Uterus (tissue), 4 donors: ENCODE measurements at places on chromosomes 16 and 17. TPM values are rescaled to one million over a fixed set of nuclear protein-coding genes. Genes with fewer than 3 reads are reported as not detected.

The KRT34 gene
- total RNA-seq = not detected

The SLC5A11 gene
- total RNA-seq = not detected

The KRTAP4-9 gene
- not detected for total RNA-seq

The MYADML2 gene
- not detected for total RNA-seq

The TLCD1 gene
- total RNA-seq = not detected

The CD79B gene
- 4.2 TPM for total RNA-seq

The OR1A1 gene
- total RNA-seq = not detected

The SLC35G6 gene
- total RNA-seq = not detected

The CCT6B gene
- total RNA-seq = 8.8 TPM

The PRRT2 gene
- 54.5 TPM for total RNA-seq

DNA sequence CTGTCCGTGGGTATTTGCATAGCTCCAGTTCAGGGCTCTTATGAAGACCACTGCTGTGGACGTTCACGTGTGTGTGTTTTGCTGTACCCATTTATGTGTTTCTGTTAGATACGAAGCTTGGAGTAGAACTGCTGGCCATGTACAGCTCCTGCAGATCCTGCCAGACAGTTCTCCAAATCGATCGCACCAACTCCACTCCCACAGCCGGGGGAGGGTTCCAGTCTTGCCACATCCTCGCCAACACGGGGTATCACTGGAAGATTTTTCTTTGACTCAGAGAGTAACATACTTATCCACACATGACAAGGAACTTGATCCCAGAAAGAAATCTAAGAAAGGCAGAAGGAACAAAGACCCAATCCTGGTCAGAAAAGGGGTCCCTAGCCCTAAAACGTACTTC lies 37.4 kb downstream of the TMEM186 start:
- H3K4me1 ChIP-seq = no peaks in the 10 kb centered on the region
- no peak overlapping the region for H3K4me3 ChIP-seq
- no peak overlapping the region for H3K27ac ChIP-seq
- no peaks in the 10 kb centered on the region for H3K27me3 ChIP-seq
- no peak for DNase-seq

GRCh38 chr16:17520111-17520510 lies 49.4 kb upstream of the XYLT1 start:
- H3K36me3 ChIP-seq = no peaks in the 10 kb centered on the region
- H3K4me1 ChIP-seq = no peaks in the 10 kb centered on the region
- H3K27ac ChIP-seq = no peak overlapping the region
- H3K27me3 ChIP-seq = no peaks in the 10 kb centered on the region

- no peak for DNase-seq
- no peaks in the 10 kb centered on the region for H3K27me3 ChIP-seq
- no peaks in the 10 kb centered on the region for H3K36me3 ChIP-seq
- H3K4me1 ChIP-seq = no peaks in the 10 kb centered on the region
These were observed 19.6 kb upstream of the LRRC75A start for GRCh38 chr17:16511593-16511992.

GRCh38 chr17:50943575-50943933 lies 77.4 kb upstream of the TOB1 start:
- H3K36me3 ChIP-seq = no peaks in the 10 kb centered on the region
- DNase-seq = no peak
- no peaks in the 10 kb centered on the region for H3K27me3 ChIP-seq
- H3K27ac ChIP-seq = peak overlapping the region; percentile 80
- no peak overlapping the region for H3K4me3 ChIP-seq
- peaks cover 12% of the 10 kb centered on the region for H3K4me1 ChIP-seq

DNA sequence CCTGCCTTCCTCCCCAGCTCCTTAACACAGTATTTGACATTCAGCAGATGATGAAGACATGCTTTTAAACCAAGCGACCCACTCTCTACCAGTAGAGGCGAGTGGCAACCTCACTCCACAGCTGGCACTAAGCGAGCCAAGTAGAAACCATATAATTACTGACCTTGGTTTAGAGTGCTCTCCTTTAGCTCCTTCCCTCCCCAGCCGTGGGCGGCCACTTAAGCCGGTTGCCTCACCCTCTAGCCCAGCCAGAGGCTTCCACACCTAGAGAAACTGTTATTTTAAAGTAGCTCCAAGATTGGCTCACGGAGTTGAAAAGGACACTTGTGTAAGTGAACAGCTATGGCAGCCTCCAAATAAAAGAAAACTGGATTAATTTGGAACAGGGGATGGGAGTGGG lies 109.1 kb upstream of the CRHR1 start:
- no peak overlapping the region for H3K27ac ChIP-seq
- DNase-seq = no peak
- no peak overlapping the region for H3K4me3 ChIP-seq
- no peaks in the 10 kb centered on the region for H3K4me1 ChIP-seq
- no peaks in the 10 kb centered on the region for H3K27me3 ChIP-seq

- no peak for DNase-seq
- H3K4me1 ChIP-seq = no peaks in the 10 kb centered on the region
- no peaks in the 10 kb centered on the region for H3K36me3 ChIP-seq
- H3K27me3 ChIP-seq = no peaks in the 10 kb centered on the region
- H3K27ac ChIP-seq = no peak overlapping the region
- H3K4me3 ChIP-seq = no peak overlapping the region
These were observed 41.3 kb upstream of the DNAH17 start for GRCh38 chr17:78618264-78619066.

GRCh38 chr16:11668623-11669379 lies 546 bp downstream of the SNN start:
- peak overlapping the region; percentile 88 for H3K27ac ChIP-seq
- H3K4me3 ChIP-seq = peak overlapping the region; percentile 67
- no peaks in the 10 kb centered on the region for H3K36me3 ChIP-seq
- no peaks in the 10 kb centered on the region for H3K4me1 ChIP-seq

GRCh38 chr17:42675965-42676423 lies 800 bp downstream of the PLEKHH3 start:
- DNase-seq = peak; percentile 54
- H3K27ac ChIP-seq = peak overlapping the region; percentile 92
- no peaks in the 10 kb centered on the region for H3K36me3 ChIP-seq
- H3K4me3 ChIP-seq = peak overlapping the region; percentile 91
- peaks cover 22% of the 10 kb centered on the region for H3K4me1 ChIP-seq

- no peak overlapping the region for H3K27ac ChIP-seq
- no peaks in the 10 kb centered on the region for H3K36me3 ChIP-seq
- no peak for DNase-seq
These were observed 4.3 kb downstream of the BANP start for GRCh38 chr16:87955302-87956097.

GRCh38 chr17:49835472-49835871 lies 12.4 kb downstream of the TAC4 start:
- no peaks in the 10 kb centered on the region for H3K36me3 ChIP-seq
- no peaks in the 10 kb centered on the region for H3K4me1 ChIP-seq
- H3K27ac ChIP-seq = peak overlapping the region; percentile 26
- DNase-seq = no peak

GRCh38 chr17:72613806-72614292 lies 478.6 kb downstream of the SLC39A11 start:
- H3K4me1 ChIP-seq = no peaks in the 10 kb centered on the region
- no peaks in the 10 kb centered on the region for H3K36me3 ChIP-seq
- no peak overlapping the region for H3K4me3 ChIP-seq
- H3K27me3 ChIP-seq = no peaks in the 10 kb centered on the region
- H3K27ac ChIP-seq = no peak overlapping the region

DNA sequence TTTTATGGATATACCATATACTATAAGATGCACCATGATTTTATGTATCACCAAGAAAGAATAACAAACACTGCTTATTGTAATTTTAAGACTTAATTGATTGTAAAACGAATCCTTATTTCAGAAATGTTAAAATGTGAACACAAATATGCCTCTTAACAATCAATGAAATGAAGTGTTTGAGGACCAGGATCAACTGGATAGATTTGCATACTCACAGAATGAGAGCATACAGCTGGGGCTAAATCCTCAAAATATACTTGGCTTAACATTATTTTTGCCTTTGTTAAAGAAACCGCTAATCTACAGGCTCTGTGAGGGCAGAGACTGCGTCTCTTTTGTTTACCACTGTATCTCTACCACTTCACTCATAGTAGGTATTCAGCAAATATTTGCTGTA lies 93.6 kb downstream of the SPACA3 start:
- H3K4me1 ChIP-seq = no peaks in the 10 kb centered on the region
- H3K27me3 ChIP-seq = no peaks in the 10 kb centered on the region
- no peak overlapping the region for H3K27ac ChIP-seq
- DNase-seq = no peak
- H3K4me3 ChIP-seq = no peak overlapping the region
- no peaks in the 10 kb centered on the region for H3K36me3 ChIP-seq

GRCh38 chr17:54408731-54409130 lies 491.9 kb upstream of the TOM1L1 start:
- H3K36me3 ChIP-seq = no peaks in the 10 kb centered on the region
- H3K4me3 ChIP-seq = no peak overlapping the region
- no peak for DNase-seq
- no peak overlapping the region for H3K27ac ChIP-seq
- no peaks in the 10 kb centered on the region for H3K4me1 ChIP-seq

DNA sequence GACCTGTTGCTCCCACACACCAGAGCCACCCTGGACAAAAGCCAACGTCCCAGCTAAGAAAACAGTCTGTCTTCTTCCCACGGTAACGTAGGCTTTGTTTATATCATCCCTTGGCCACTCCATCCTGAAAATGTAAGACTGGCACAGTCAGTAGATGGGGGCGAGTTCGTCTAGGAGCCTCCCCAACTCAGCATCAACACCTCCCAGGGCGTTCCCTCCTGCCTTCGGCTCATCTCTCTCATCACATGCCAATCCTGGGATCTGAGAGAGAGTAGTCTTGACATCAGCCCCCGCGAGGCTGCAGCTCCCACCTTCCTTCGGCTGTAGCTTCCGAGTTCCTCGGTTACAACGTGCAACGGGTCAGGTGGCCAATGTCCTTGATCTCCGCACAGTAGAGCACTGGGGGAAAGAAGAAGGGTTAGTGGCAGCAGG lies 894 bp downstream of the RNF227 start:
- peak; percentile 71 for DNase-seq
- H3K27ac ChIP-seq = peak overlapping the region; percentile 96

- no peak for DNase-seq
- no peaks in the 10 kb centered on the region for H3K36me3 ChIP-seq
- H3K27ac ChIP-seq = no peak overlapping the region
These were observed 59.2 kb upstream of the ADORA2B start for GRCh38 chr17:15885770-15886169.

GRCh38 chr17:4301066-4301465 lies 37.3 kb upstream of the ANKFY1 start:
- no peak overlapping the region for H3K4me3 ChIP-seq
- DNase-seq = no peak
- no peak overlapping the region for H3K27ac ChIP-seq
- H3K36me3 ChIP-seq = no peaks in the 10 kb centered on the region

DNA sequence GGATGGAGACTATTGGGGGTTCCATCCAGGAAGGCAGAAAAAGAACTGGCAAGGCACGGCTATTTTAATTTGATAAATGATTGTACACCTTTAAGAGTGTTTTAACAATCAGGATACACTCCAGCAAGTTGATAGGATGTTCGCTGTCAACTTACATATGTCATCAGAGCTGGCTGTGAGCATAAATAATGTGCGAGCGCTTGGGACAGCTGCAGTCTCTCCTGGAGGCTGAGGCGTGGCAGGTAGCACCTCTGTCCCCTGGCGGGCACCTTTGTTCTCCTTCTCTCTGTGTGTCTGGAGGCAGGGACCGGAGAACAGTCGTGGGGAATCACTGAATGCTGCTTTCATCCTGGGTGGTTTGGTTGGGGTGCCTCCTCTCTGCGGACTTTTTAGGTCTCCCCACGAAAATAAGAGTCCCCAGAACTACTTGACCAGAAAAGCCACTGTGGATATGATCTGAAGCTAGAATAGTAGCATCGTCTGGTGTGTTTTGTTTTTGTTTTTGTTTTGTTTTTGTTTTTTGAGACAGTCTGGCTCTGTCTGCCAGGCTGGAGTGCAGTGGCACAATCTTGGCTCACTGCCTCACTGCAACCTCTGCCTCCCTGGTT lies 9.4 kb downstream of the BAHCC1 start:
- H3K4me3 ChIP-seq = peak overlapping the region; percentile 2
- H3K27ac ChIP-seq = peak overlapping the region; percentile 97
- H3K36me3 ChIP-seq = no peaks in the 10 kb centered on the region
- H3K27me3 ChIP-seq = no peaks in the 10 kb centered on the region
- H3K4me1 ChIP-seq = no peaks in the 10 kb centered on the region

- H3K27ac ChIP-seq = no peak overlapping the region
- DNase-seq = no peak
- peaks cover 11% of the 10 kb centered on the region for H3K27me3 ChIP-seq
These were observed 3.3 kb downstream of the GAS2L2 start for GRCh38 chr17:35749560-35750412.

DNA sequence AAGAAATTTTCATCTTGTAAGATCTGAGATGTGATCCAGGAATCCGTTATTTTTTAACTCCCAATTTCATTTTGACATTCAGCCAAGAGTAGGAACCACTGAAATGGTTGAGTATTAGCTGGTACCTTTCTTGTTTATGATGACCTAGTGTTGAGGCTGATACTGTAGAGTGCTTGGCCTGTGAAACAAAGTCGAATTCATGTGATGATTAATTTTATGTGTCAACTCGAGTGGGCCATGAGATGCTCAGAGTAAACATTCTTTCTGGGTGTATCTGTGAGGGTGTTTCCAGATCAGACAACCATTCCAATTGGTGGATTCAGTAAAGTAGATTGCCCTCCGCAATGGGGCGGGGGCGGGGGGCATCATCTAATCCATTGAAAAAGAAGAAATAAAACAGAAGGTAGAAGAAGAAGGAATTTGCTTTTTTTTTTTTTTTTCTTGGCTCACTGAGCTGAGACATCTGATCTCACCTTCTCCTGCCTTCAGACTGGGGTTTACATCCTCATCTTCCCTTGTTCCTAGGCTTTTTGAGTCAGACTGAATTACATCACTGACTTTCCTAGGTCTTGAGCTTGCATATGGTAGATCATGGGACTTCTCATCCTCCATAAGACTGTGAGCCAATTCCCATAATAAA lies 264.6 kb upstream of the KCNJ16 start:
- no peak for DNase-seq
- no peaks in the 10 kb centered on the region for H3K27me3 ChIP-seq
- no peaks in the 10 kb centered on the region for H3K4me1 ChIP-seq
- H3K27ac ChIP-seq = no peak overlapping the region
- no peaks in the 10 kb centered on the region for H3K36me3 ChIP-seq

DNA sequence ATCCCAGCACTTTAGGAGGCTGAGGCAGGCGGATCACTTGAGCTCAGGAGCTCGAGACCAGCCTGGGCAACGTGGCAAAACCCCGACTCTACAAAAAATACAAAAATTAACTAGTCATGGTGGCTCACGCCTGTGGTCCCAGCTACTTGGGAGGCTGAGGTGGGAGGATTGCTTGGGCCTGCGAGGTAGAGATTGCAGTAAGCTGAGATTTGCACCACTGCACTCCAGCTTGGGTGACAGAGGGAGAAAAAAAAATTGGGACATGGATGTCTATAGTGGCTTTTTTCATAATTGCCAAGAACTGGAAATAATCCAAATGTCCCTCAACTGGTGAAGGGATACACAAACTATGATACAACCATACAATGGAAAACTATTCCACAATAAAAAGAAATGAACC lies 28.6 kb downstream of the OSBPL7 start:
- H3K27me3 ChIP-seq = no peaks in the 10 kb centered on the region
- no peaks in the 10 kb centered on the region for H3K4me1 ChIP-seq
- H3K27ac ChIP-seq = no peak overlapping the region
- DNase-seq = no peak
- no peaks in the 10 kb centered on the region for H3K36me3 ChIP-seq
